ENCODE measurements at places on chromosomes 11 and 22. TPM values are rescaled to one million over a fixed set of nuclear protein-coding genes. Genes with fewer than 3 reads are reported as not detected.

BIRC2 gene
- 53.3 TPM for polyA plus RNA-seq

OR8G1 gene
- not detected for polyA plus RNA-seq

SYT7 gene
- 4.4 TPM for polyA plus RNA-seq

FREY1 gene
- 0.32 TPM for polyA plus RNA-seq

OR52E5 gene
- not detected for polyA plus RNA-seq

- peak; percentile 81 for DNase-seq
Observed at GRCh38 chr11:9138612-9139579, 47.5 kb upstream of the SCUBE2 start.

DNA sequence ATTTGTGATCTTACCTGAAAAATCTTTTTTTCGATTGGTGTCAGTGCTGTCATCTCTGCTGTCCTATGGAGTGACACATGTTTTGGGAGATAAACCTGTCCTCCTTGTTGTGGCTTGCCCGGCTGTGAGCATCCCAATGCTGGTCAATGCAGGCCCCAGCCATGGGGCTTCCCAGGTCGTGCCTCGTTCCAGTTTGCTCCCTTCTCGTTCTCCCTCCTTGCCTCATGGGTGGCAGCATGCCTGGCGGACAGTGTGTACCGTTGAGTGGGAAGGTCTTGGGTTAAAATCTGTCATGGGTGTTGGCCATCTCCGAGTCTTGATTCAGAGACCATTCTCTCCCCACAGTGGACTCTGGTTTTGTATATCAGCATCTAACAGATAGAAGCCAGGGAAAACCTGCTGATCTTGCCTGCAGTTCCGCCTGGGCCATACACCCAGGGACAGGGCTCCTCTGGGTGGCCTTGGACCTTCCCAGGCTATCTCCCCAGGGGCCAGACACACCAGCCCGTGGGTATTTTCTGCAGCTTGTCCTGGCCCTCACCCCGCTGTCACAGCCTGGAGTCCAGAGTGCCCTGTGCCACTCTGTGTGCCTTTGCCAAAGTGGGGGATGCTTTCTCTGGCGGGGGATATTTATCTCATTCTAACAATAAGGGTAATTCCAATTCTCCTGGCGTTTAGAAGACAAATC is 208.1 kb downstream of the TBC1D22A start:
- no peak for DNase-seq

GRCh38 chr22:45424241-45424731 is 10.8 kb downstream of the RIBC2 start:
- no peak for DNase-seq

GRCh38 chr11:69463995-69464960 is 17.2 kb upstream of the LINC01488 start:
- DNase-seq: no peak

DNA sequence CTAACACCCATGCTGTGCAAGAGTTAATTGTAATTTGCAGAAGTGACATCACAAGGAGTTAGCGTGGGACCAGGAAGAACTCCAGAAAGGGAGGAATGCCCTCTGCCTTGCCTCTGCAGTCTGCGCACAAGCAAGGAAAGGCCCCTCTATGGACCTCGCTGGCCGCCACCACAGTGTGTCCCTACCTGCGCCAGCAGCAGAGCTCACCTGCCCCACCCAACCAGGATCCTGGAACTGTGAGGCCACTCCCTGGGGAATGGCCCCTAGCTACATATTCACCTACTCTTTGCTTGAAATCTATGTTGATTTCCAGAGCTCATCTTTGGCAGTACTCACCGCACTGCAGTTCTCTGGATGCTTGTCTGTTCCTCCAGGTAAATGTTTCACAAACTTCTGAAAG is 72.0 kb upstream of the MTNR1B start:
- no peak for DNase-seq

- DNase-seq: no peak
Observed at GRCh38 chr22:40345815-40346184, 500 bp upstream of the ADSL start.

DNA sequence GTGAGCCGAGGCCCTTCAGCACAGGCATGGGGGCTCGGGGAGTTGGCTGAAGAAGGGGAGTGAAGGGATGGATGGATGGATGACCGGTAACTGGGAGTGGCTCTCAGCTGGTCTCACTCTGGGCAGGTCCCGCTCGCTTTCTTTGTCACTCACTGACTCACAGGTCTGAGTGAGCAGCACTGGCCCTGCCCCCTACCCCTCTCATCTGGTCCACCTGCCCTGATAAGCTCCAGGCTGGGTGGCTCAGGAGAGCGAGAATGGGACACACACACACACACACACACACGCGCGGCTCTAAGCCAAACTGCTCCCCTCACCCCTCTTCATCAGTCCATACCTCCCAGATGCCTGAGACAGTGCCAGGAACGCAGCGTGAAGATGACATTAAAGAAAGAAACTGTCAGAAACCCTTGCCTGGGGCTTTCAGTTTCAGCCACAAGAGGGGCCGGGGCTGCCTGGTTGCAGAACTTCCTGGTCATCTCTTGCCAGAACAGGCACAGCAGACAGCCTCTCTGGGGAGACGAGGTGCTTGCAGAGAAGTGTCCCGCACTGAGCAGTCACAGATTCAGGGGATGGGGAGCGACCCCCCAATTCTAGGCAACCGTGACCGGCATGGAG is 16.5 kb upstream of the SHISAL1 start:
- no peak for DNase-seq

GRCh38 chr11:57764972-57765371 is 3.4 kb downstream of the CTNND1 start:
- no peak for DNase-seq

GRCh38 chr11:36581536-36581935 is 12.8 kb upstream of the IFTAP start:
- DNase-seq: no peak

GRCh38 chr11:116694815-116695590 is 77.8 kb downstream of the BUD13 start:
- DNase-seq: peak; percentile 44

GRCh38 chr11:120575461-120575860 is 63.9 kb downstream of the GRIK4 start:
- DNase-seq: no peak

DNA sequence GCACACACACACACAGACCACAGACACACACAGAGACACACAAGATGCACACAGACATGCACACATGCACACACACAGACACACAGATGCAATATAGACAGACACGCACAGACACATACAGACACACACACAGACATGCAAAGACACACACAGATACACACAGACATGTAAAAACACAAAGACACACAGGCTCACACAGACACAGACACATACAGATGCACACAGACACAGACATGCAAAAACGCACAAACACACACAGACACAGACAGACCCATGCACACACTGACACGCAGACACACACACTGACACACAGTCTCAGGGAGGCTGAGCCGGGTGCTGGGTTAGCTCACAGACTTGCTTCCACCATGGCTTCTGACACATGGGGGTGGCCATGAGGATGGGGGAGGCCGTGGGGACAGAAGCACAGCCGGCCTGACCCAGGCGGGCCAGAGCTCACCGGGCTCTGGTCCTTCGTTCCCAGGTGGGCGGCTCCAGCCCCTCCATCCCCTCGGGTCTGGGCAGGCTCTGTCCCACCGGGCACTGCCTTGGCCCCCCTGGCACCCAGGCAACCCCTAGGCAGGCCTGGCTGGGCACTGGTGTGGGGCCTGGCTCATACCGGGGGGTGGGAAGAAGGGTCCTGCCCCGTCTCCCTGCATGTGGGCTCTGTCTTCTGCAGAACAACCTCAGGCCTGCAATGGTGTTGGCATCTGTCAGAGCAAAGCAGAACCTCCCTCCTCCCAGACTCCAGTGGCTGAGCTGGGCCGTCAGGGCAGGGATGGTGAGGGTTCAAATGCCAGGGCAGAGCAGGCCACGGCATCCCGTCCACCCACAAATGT is 1489.5 kb downstream of the BRD1 start:
- DNase-seq: no peak

DNA sequence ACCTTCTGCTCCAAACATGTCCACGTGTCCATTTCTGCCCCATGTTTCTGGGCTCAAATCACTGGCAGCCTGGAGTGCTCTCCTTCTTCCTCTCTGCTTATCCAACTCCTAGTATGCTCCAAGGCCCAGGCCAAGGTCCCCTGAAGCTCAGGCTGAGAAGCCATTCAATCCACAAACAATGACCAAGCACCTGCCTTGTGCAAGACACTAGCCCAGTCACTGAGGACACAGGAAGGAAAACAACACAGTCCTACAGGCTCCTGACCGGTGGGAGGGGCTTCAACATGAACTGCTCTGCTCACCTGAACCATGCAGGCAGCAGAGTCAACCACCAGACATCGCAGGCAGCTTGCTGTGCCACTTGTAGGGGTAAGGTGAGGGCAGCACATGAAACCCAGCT is 93.6 kb downstream of the RPL27A start:
- DNase-seq: no peak

DNA sequence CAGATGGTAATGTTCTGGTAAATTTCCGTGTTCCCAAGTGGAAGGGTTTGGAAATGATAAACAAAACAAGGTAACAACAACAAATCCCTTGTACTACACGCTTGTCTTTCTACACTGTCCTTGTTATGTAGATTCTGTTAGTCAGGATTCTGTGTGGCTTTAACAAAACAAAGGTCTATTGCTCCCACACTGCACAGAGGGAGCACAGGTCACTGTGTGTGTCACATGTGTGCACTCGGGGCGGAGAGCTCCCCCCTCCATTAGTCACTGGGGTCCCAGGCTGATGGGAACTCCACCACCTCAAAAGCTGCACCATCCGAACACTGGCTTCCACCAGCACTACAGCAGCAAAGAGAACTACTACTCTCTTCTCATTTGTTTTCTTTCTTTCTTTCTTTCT is 227.9 kb downstream of the NTM start:
- DNase-seq: no peak

DNA sequence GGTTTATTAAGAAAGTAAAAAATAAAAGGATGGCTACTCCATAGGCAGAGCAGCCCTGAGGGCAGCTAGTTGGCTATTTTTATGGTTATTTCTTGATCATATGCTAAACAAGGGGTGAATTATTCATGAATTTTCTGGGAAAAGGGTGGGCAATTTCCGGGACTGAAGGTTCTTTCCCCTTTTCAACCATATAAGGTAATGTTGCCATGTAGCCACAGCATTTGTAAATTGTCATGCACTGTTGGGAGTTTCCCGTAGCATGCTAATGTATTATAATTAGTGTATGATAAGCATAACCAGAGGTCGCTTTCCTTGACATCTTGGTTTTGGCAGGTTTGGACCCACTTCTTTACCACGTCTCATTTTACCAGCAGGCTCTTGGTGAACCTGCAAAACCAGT is 610.4 kb upstream of the B3GAT1 start:
- DNase-seq: no peak

DNA sequence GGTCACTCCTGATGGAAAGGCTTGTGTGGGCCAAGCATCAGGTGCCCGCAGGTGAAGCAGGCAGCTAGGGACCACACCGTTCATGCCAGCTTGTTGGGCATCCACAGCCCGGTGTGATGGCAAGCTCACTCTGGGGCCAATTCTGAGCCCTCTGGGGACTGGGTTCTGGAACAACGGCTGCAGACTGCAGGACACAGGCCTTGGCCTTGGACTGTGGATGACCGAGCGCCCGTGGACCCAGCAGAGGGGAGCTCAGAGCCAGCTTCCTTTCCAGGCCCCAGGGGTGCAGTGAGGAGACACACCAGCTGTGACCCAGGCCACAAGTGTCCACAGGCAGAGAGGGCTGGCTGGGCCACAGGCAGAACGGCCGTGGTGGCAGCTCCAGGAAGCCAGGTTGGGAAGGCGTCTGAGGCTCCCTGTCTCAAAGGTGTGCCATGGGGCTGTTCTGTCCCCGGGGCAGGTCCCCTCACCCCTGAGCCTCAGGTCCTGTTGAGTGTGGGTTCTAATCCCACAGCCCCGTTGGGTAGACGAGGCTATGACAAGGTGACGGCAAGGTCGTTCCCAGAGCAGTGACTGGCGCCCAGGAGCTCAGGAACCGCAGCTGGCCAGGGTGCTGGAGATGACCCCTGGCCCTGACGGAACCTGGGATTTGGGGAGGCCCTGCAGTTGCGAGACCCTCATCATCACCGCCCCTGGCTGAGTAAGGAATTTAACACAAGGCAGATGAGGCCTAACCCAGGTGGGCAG is 1079.4 kb downstream of the BRD1 start:
- DNase-seq: no peak

DNA sequence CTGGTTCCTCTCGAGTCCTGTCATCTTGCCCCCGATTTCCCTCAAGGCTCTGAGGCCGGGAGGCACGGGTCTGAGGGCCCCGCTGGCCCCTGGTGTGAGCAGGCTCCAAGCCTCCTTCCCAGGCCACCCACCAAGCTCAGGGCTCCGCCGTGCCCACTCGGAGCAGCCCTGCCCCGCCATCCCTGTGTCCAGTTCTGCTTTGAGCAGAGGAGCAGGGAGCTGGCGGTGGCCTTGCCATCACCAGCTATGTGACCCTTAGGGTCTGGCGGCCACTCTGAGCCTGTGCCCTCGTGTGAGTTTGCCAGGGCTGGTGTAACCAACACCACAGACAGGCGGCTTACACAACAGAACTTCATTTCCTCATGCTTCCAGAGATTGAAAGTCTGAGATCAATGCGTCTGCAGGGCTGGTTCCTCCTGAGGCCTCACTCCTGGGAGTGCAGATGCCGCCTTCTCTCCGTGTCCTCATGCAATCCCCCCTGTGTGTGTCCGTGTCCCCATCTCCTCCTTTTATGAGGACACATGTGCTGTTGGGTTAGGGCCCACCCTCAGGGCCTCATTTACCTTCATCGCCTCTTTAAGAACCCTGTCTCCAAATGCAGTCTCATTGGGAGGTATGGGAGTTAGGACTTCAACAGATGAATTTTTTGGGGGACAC is 36.5 kb upstream of the CELSR1 start:
- DNase-seq: no peak

GRCh38 chr11:82365351-82365750 is 368.3 kb downstream of the FAM181B start:
- no peak for DNase-seq

- no peak for DNase-seq
Observed at GRCh38 chr11:74926304-74927030, 22.4 kb downstream of the XRRA1 start.

DNA sequence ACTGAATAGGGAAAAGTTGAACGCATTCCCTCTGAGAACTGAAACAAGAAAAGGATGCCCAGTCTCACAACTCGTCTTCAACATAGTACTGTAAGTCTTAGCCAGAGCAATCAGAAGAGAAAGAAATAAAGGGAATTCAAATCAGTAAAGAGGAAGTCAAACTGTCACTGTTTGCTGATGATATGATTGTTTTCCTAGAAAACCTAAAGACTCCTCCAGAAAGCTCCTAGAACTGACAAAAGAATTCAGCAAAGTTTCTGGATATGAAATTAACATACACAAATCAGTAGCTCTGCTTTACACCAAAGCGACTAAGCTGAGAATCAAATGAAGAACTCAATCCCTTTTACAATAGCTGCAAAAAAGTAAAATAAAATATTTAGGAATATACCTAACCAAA is 471.2 kb upstream of the CNTN5 start:
- DNase-seq: no peak
